ENCODE measurements at places on chromosomes 11 and 22.

DNA sequence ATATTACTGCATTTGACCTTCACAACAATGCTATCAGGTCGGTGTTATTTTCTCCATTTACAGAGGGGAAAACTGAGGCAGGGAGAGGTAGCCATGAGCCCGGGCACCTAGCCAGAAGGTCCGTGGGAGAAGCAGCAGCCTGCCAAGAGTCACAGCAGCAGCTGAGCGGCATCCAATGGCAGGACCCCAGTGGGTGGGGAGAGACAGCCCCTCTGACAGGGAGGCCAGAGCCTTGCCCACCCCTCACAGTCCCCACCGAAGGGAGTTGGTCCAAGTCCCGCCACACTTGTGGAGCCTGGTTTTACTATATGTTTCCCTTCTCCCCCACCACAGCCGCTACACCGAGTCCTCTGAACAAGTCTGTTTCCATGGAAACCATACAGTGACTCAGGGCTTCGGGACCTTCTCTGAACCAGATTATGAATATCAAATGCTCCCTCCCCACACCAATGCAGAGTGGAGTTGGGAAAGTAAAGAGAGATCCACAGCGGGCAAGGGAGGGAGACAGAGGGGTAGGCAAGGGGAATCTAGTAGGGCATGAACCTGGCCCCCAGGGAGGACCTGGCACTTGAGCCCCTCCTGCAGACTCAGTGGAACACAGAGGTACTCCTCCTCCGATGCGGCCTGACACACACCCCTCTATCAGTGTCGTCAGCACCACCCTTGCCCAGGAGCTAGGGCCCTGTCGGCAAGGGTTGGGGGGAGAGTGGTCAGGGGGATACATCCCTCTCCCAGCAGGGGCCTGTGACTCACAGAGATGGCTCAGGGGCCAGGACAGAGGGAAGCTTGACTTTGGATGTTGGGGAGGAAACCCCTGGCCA lies 2.5 kb downstream of the CHST1 start:
- no peak for DNase-seq

- no peak for DNase-seq
These were observed 94.8 kb downstream of the FEZ1 start for GRCh38 chr11:125401235-125401634.

- no peak for DNase-seq
These were observed 8.5 kb upstream of the DENND5A start for GRCh38 chr11:9273376-9274336.

DNA sequence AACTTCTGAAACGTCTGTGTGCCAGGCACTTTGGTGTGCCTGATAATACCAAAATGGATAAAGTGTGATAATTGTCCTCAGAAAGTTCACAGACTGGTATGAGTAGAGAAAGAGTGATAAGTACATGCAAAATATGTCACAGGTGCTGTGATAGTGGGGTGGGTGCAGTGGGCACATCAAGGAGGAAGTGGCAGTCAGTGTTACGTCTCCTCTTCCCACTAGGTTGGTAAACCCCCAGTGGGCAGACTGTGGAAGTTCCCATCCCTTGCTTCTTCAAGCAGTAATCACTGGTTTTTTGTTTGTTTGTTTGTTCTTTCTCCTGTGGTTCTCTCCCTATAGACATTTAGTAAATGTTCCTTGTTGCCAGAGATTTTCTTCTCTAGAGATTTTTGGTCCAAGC lies 5.4 kb downstream of the RNF121 start:
- no peak for DNase-seq

- DNase-seq: no peak
These were observed 4.4 kb upstream of the DENND5A start for GRCh38 chr11:9269492-9270013.

Data from activated naive CD4-positive, alpha-beta T cell treated with anti-CD3 and anti-CD28 coated beads, Interleukin-2, amount 50 U/mL, for 16 hours (primary cell).